ENCODE measurements at places on chromosomes 3 and 15.
A peak's percentile ranks its signal among the peaks of the same experiment; 100 is the strongest.

DNA sequence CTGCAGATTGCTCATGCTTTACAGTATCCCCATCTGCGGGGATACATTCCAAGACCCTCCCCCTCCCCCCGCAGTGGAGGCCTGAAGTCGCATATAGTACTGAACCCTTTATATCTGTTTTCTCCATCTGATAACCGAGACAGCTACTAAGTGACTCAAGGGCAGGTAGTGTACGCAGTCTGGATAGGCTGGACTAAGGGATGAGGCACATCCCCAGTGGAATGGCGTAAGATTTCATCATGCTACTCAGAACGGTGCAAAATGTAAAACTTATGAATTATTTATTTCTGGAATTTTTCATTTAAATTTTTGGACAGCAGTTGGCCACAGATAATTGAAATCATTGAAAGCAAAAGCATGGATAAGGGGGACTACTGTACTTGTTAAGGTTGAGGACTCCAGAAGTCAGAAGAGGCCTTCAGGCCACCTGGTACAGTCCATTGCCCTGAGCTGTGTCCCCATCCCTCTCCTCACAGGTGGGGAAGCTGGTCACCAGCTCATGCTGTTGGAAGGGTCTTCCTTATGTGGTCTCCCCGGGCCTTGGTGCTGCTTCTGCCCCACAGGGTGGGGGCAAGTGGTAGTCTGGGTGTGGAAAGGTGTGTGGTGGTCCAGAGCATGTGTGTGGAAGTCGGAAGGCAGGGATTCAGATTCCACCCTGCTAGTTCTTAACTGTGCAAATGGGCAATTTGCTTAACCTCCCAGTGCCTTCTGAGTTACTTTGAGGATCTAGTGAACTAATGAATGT is 72.0 kb downstream of the HCN4 start:
- DNase-seq: no peak

GRCh38 chr3:101695779-101696372 is 9.4 kb upstream of the RPL24 start:
- peak; percentile 11 for DNase-seq

- DNase-seq: no peak
Measured at GRCh38 chr3:158488670-158489069, 82.3 kb upstream of the MLF1 start.

DNA sequence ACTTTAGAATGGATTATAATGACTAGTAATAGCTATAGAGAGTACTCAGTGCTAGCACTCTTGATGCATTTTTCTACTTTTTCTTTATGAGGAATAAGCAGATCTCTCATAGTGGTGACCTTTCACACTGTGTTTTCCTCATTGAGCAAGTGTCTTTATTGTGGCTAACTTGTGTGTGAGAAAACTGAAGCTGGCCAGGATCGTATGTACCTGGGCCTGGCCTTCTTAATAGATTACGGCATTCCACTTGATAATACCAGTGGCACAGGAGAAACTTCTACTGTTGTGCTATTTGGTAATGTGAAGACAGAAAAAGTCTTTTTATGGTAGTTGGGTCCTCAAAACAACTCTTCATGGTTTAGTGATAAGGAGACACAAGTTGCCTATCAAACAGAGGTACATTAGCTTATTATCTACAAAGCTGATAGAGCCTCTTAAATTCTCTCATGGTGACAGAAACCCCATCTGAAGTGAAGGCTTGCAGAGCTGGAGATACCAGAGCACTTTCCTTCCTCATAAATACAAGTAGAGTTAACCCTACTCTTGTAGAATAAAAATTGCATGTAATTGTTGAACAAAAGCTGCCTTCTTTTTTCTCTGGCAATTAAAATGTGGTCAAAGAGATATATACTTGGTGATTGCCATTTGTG is 64.6 kb downstream of the LYSMD4 start:
- no peak for DNase-seq

- DNase-seq: no peak
Measured at GRCh38 chr15:49229922-49230321, 59.9 kb downstream of the GALK2 start.

DNA sequence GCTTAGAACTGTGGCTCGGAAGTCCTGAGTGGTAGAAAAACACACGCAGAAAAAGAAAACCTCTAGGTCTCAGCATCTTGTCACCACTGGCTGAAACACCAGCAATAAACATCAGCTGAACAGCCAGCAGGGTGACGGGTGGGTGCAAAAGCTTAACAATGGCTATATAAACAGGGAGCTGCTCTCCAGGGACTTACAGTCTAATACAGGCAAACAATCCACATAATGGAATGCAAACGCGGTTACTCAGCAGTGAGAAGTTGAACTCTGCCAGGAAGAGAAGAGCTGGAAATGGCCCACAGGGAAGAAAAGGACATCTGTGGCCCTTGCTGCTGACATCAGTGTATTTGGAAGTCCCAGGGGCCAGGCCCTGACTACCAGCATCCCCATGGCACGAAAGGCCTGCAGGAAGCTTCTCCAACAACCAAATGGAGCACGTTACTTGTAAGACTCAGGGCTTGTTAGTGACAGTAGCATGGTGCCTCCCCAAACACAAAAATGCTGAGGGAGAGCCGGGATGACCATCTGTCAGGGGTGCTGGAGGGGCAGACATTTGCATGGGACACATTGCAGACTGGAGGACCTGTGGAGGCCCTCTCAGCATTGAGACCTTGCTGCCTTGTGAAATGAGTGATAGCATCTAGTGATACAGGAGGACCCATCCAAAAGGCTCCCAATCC is 3.0 kb downstream of the HEG1 start:
- peak; percentile 84 for DNase-seq

- no peak for DNase-seq
Measured at GRCh38 chr3:141386126-141386488, 17.8 kb downstream of the ZBTB38 start.

DNA sequence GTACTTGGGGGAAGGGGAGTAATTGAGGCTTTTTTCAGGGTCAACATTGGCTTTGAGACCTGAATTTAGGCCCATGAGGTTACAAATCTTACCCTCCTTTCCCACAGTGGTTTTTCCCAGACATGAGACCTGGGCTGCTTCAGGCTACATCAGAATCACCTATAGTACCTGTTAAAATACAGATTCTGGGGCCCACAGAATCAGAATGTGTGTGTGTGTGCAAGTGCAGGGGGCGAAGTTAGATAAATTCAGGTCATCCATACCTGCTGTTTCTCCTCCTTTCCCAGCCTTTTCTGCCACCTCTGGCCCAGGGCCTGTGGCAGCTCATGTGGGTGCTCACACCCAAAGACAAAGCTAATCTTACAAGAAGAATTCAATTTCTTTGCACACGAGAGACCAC is 110.5 kb downstream of the RAB11A start:
- DNase-seq: no peak

DNA sequence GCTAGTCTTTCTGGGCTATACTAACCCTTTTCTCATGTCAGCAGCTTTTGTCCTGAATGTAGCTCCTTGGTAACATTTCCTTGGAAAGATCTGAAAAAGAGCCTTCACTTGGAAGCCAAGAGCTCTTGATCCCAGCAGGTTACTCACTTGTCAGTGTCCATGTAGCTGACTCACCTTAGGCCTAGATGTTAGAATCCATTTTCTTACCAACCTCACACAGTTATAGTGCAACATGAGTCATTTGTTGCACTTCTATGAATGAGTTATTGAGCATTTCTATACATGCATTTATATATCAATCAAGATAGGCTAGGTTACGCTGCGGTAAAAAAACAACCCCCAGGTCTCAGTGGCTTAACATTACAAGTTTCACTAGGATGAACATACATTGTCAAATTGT is 106.8 kb upstream of the SLC7A14 start:
- DNase-seq: no peak

DNA sequence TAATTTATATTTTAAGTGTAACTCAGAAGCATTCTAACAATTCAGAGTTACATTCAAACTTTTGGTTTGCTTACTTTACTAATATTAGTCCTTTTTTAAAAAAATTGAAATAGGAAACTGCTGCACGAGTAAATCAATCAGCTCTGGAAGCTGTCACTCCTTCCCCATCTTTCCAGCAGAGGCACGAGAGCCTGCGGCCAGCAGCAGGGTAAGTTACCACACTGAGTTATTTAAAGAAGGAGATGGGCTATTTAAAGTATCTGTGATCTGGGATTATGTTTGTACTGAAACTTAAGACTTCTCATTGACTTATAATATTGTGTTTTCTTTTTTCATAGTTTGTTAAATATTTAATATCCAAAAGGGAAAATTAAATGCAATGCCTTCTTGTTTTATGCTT is 29.3 kb downstream of the APPL1 start:
- no peak for DNase-seq

GRCh38 chr15:71443538-71443937 is 328.3 kb downstream of the THSD4 start:
- DNase-seq: peak; percentile 49

DNA sequence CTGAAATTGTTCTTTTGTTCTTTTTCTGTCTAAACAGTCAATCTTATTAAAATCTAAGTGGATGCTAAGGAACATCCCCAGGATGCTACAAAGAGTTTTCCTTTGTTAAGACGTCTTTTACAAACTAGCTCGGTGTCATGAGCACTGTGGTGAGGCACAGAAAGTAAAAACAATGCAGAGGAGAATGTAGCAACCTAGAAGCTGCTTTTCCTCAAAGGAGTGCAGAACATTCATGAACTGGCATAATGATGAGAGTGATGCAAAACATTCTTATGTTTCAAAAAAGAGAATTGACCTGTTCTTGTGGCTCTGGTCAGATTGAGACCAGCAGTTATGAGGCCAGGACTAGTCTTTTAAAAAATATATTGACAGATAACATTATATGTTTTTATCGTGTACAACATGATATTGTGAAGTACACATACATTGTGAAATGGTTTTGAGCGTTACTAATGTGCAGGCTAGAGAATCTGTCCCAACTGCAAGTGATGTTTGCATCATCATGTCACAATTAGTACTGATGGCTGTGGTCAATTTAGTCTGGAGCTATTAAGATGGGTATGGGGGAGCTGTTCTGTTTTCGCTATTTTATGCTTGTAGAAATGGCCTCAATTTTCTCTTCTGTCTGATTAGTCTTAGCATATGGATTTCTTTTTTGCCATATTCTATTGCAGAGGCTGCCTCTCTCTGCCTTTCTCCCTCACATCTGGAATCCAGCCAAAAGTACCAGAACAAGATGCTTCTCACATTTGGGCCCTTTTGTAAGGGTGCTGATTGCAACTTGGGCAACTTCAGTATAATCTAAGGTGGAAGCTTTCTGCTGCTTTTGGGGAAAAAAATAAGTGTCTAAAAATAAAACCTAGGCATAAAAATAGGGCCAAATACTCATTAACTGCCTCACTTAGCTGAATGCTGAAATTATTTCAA is 50.2 kb downstream of the HHLA2 start:
- DNase-seq: no peak

- DNase-seq: no peak
Measured at GRCh38 chr3:122890720-122891220, 95.9 kb downstream of the SLC49A4 start.

GRCh38 chr15:31782951-31783350 is 247.4 kb upstream of the CHRNA7 start:
- no peak for DNase-seq

DNA sequence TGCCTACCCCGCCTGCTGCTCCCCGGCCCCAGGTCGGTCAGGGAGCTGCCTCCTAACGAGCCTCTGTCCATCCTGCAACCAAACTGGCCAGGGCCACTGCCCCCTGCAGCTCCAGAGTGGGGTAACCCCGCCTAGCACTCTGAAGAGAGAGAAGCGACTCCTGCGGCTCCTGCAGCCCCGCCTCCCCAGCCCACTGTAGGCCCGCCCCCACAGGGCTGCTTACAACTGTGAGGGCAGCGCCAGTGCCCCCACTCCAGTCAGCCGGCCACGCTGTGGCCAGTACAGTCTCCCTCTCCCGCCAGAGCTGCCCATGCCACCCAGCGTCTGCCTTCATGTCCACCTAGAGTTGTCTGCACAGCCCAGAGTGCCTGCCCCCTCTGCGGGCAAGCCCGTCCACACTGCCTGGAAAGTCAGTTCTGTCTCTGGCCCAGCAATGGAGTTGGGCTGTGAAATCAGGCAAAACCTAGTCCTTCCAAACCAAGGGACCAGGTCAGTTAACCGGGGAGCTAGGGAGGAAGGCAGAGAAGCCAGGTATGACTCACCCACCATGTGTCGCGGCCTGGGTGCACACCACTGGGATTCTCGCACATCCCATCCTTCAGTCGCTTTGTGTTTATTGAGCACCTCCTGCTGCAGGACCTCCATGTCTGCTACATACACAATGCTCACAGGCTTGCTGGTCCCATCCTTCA is 2.4 kb downstream of the UCN2 start:
- peak; percentile 67 for DNase-seq

GRCh38 chr3:72258361-72259141 is 473.6 kb upstream of the PROK2 start:
- no peak for DNase-seq

- DNase-seq: no peak
Measured at GRCh38 chr15:98884894-98885293, 122.7 kb downstream of the PGPEP1L start.

DNA sequence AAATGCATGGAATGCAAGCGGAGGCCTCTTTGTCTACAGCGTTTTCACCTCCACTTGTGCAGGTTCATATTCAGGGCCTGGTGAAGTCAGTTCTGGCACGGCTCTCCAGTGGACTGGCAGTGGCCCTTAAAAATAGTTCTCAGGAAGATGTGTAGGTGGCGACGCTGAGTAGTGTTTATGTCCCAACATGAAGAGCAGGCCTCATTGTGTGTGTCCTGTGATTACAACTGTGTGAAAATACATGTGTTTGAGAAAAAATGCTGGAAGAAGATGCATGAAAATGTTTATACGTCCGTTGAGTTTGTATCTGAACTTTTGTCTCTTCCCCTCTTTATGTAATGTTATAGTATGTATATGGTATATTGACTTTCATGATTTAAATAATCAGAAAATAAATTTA is 7.2 kb downstream of the LIPC start:
- DNase-seq: peak; percentile 45

Measured in AG08395 (cell line).